Nucleus accumbens (tissue), 56 donors: ENCODE measurements at places on chromosomes 7 and 10.

DNA sequence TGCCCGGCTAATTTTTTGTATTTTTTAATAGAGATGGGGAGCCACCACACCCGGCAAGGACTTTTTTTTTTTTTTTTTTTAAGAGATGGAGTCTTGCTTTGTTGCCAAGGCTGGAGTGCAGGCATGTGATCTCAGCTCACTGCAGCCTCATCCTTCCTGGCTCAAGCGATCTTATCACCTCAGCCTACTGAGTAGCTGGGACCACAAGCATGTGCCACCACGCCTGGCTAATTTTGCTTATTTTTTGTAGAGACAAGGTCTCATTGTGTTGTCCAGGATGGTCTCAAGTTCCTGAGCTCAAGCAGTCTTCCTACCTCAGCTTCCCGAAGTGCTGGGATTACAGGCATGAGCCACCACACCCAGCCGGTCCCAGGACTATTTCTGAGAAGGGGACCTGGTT lies 9.3 kb upstream of the MCU start:
- no peak for DNase-seq

DNA sequence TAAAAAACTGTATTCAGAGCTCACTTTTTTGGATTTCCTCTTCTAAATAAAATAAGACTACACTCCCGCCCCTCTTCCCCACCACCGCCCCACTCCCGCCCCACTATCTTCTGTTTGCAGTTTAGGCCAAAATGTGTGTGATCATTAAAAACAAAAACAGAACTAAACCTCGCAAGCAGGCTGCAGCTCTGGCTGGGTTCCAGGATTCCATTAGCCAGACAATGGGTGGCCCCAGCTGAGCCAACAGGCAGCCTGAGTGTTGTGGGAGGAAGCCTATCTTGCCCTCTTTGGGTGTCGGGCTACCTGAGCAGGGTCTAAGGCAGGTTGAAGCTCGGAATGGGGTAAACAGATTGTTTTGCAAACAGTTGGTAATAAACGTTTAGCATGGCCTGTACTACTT lies 41.7 kb downstream of the ARL4A start:
- no peak for DNase-seq

- DNase-seq = peak; percentile 24
These were observed 29.5 kb upstream of the ARHGAP22 start for GRCh38 chr10:48634198-48634983.

- no peak for DNase-seq
These were observed 234.6 kb downstream of the PPP1R3A start for GRCh38 chr7:113684165-113684564.

DNA sequence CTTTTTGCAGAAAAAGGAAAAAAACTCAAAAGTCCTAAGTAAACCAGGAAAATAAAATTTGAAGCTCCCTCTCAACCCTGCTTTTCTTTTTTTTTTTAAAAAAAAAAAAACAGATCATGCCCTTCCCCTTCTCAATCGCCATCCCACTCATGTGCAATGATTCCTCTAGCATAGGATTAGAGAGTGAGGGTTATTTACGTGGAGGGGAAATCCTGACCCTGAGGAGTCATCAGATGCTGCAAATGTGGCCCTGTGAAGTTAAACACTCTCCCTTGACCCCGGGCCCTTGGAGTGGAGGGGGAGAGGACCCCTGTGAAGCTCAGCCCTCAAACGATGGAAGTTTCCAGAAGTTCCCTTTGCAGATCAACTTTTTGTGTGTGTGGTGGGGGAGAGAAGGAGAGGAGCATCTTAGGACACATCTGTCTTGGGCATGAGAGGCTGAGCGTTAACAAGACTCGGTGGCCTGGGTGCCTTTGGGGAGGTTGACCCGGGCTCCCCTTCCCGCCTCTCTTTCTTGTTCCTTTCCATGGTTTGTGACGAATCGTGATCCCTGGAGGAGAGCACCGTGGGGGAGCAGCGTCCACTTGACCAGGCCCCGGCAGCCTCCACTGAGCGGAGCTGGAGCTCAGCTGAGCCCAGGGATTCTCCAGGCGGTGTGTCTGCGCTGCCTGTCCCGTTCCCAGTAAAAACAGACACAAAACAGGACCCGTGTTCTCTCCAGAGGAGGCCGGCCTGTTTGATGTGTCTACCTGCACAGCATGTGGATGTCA lies 1.5 kb upstream of the SHH start:
- no peak for DNase-seq

GRCh38 chr10:43134126-43134905 lies 3.9 kb upstream of the CSGALNACT2 start:
- no peak for DNase-seq

- DNase-seq = no peak
These were observed 64.6 kb upstream of the STEAP1B start for GRCh38 chr7:22564511-22565045.

DNA sequence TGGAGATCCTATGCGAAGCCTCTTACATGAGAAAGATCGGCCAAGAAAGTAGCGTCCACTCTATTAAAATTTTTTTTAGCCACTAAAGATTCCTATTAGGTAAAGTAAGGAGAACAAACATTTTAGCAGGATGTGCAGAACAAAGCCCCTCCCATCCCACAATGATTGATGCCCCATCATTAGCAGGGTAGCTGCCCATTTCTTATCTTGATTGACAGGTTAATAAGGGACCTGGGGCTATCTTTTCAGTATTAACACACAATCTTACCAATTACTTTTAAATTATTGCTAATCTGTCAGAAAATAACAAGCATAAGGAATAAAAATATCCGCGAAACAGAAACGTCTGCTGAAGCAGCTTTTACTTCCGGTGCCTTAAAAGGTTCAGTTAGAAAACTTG lies 5.1 kb downstream of the FZD8 start:
- DNase-seq = no peak

DNA sequence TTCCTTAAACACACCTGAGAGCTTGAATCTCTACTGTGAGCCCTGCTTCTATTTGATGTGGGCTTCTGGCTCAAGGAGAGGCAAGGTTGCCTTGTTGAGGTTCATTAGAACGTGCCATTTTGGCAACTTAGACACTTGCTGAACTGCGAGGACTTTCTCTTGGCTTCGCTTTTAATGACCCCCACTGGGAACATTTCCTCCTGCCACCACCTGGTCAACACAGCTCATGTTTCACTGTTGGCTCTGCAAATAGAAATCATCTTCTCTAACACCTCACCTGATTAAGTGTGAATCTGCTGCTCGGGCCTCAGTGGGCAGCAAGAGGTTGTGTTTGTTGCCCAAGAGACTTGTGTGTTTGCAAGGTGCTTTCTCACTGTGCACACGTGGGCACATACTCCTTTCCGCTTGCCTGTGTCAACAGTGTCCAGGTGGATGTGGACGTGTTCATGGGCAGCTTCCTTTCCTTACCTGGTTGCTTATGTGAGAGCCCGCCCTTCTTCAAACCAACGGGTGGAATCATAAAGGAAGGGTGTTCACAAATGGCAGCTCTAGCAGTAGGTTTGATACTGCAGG lies 147.0 kb downstream of the NRP1 start:
- no peak for DNase-seq

DNA sequence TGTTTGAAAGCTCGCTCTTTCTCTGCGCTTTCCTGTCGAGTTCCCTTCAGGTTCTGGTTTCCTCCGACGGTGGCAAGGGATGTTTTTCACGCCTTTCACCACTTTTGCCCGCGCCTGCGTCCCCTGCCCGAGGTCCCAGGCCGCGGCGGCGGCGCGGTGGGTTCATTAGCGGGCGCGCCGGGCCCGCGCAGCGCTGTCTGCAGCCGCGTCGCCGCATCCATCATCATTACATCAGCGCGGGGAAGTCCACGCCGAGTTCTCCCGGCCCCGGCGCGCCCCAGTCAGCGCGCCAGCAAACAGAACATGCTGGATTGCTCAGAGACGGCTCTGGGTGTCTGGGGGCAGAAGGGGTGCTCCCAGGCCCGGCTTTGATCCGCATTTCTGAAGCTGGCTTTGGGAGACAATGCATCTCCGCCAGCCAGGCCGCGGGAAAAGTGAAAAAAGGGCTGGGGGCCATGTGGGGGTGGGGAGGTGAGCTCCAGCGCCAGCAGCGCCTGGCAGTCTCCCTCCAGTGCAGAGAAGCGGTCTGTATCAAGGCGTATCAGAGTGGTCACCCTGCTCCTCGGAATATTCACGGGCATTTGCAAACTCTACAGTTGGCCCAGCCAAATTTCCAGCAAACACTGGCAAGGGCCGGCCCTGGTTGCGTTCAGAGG lies 8.9 kb downstream of the GLI3 start:
- DNase-seq = no peak
